ENCODE measurements at places on chromosomes 12 and 14.

GRCh38 chr12:51126297-51126696 is 42.9 kb upstream of the CSRNP2 start:
- H3K4me1 ChIP-seq: 0 out of 2 replicates have a peak, but pooled peaks cover 2% of the 10 kb centered on the region
- no peak for DNase-seq
- no peak overlapping the region for H3K4me3 ChIP-seq

GRCh38 chr12:97275728-97276590 is 186.6 kb upstream of the RMST start:
- H3K4me3 ChIP-seq: no peak overlapping the region
- H3K4me1 ChIP-seq: no peaks in the 10 kb centered on the region
- H3K27me3 ChIP-seq: no peaks in the 10 kb centered on the region
- no peak overlapping the region for H3K27ac ChIP-seq

DNA sequence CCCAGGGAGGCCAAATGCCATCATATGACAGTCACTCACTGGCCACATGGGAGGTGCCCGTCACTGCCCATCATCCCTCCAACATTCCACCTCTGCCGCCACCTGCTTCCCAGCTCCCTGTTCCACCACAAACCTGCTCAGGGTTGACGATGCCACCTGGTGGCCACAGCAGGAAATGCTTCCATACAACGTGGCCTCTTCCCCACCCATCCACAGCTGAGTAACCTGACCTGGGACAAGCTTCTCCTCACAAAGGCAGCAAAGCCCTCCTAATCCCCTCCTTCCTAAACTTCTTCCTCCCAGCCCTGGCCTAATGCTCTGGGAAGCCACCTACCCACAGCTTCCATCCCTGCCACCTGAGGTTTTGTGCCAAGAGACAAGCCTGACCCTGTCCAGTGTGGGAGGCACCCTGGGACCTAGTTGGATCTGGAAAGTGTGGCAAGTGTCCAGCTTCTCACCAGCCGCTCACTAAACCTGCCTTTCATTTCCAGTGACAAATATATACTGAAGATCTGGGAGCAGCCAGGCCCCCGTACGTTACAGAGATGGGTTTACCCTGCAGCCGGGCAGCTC is 4.3 kb downstream of the DEGS2 start:
- DNase-seq: no peak
- H3K27me3 ChIP-seq: no peaks in the 10 kb centered on the region
- H3K4me3 ChIP-seq: no peak overlapping the region
- H3K4me1 ChIP-seq: peaks cover 15% of the 10 kb centered on the region

DNA sequence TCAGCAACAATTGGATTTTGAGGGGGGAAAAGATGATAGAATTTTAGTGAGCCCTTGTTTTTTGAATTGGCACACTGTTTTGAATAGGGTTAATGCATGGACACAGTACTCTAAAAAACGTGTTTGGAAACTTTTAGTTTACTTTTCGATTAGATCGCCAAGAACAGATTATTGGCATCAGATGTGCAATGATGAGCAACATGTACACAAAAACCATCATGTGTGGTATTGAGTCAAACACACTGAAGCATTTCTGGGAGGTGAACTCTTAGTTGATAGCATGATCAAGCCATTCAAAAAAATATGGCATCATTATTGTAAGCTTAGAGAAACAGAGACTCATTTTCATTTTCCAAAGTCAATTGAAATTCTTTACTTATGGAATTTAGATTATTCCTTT is 329.2 kb downstream of the ADAMTS20 start:
- no peaks in the 10 kb centered on the region for H3K36me3 ChIP-seq
- no peaks in the 10 kb centered on the region for H3K4me1 ChIP-seq
- no peak overlapping the region for H3K27ac ChIP-seq
- no peak for DNase-seq
- no peaks in the 10 kb centered on the region for H3K27me3 ChIP-seq

GRCh38 chr12:97336900-97337751 is 125.5 kb upstream of the RMST start:
- DNase-seq: no peak
- H3K4me1 ChIP-seq: no peaks in the 10 kb centered on the region
- H3K4me3 ChIP-seq: no peak overlapping the region
- no peaks in the 10 kb centered on the region for H3K36me3 ChIP-seq
- H3K27me3 ChIP-seq: no peaks in the 10 kb centered on the region

- DNase-seq: no peak
- H3K4me3 ChIP-seq: no peak overlapping the region
- no peaks in the 10 kb centered on the region for H3K36me3 ChIP-seq
These were observed 11.7 kb upstream of the SERPINA6 start for GRCh38 chr14:94334872-94335271.

- H3K27ac ChIP-seq: no peak overlapping the region
- H3K4me1 ChIP-seq: no peaks in the 10 kb centered on the region
- DNase-seq: no peak
- H3K36me3 ChIP-seq: peaks cover 40% of the 10 kb centered on the region
- no peak overlapping the region for H3K4me3 ChIP-seq
These were observed 25.2 kb downstream of the SLC25A47 start for GRCh38 chr14:100348253-100348729.

DNA sequence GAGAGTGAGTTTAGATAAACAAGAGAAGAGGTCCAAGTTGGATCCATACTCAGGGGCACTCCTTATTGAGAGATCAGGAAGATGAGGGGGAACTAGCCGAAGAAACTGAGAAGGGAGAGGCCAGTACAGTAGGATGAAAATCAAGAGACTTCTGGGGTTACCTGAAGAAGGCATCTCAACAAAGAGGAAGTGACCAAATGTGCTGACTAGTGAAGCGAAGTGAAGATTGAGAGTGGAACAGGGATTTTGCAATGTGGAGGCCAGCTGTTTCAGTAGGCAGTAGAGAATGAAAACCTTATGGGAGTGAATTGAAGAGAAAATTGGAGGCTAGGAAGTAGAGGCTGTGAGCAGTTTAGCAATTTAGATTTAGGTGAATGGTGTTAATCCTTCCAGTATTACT is 153.0 kb downstream of the SYNE2 start:
- no peaks in the 10 kb centered on the region for H3K27me3 ChIP-seq
- no peak overlapping the region for H3K27ac ChIP-seq
- no peak for DNase-seq
- H3K4me3 ChIP-seq: no peak overlapping the region
- no peaks in the 10 kb centered on the region for H3K4me1 ChIP-seq
- peaks cover 12% of the 10 kb centered on the region for H3K36me3 ChIP-seq

- no peak overlapping the region for H3K27ac ChIP-seq
- H3K4me1 ChIP-seq: no peaks in the 10 kb centered on the region
- no peaks in the 10 kb centered on the region for H3K36me3 ChIP-seq
- DNase-seq: no peak
- H3K27me3 ChIP-seq: no peaks in the 10 kb centered on the region
- H3K4me3 ChIP-seq: no peak overlapping the region
These were observed 206.3 kb downstream of the ACSS3 start for GRCh38 chr12:81284137-81284536.

GRCh38 chr12:92854344-92854743 is 74.8 kb downstream of the EEA1 start:
- H3K27ac ChIP-seq: no peak overlapping the region
- H3K27me3 ChIP-seq: no peaks in the 10 kb centered on the region
- DNase-seq: no peak
- no peaks in the 10 kb centered on the region for H3K4me1 ChIP-seq

- no peak overlapping the region for H3K27ac ChIP-seq
- DNase-seq: no peak
- H3K4me1 ChIP-seq: no peaks in the 10 kb centered on the region
- no peaks in the 10 kb centered on the region for H3K36me3 ChIP-seq
- no peak overlapping the region for H3K4me3 ChIP-seq
These were observed 141.6 kb upstream of the CPSF6 start for GRCh38 chr12:69097619-69098368.

- no peaks in the 10 kb centered on the region for H3K27me3 ChIP-seq
- no peak overlapping the region for H3K27ac ChIP-seq
- H3K36me3 ChIP-seq: no peaks in the 10 kb centered on the region
These were observed 278.5 kb upstream of the PLEKHG7 start for GRCh38 chr12:92424338-92424737.

- no peak overlapping the region for H3K27ac ChIP-seq
- peaks cover 15% of the 10 kb centered on the region for H3K4me1 ChIP-seq
- no peak for DNase-seq
These were observed 4.9 kb downstream of the CFAP73 start for GRCh38 chr12:113154351-113154973.

GRCh38 chr14:71143381-71144290 is 236.4 kb downstream of the PCNX1 start:
- no peaks in the 10 kb centered on the region for H3K27me3 ChIP-seq
- H3K4me3 ChIP-seq: no peak overlapping the region
- H3K4me1 ChIP-seq: peaks cover 17% of the 10 kb centered on the region
- DNase-seq: no peak
- H3K36me3 ChIP-seq: no peaks in the 10 kb centered on the region
- H3K27ac ChIP-seq: no peak overlapping the region

DNA sequence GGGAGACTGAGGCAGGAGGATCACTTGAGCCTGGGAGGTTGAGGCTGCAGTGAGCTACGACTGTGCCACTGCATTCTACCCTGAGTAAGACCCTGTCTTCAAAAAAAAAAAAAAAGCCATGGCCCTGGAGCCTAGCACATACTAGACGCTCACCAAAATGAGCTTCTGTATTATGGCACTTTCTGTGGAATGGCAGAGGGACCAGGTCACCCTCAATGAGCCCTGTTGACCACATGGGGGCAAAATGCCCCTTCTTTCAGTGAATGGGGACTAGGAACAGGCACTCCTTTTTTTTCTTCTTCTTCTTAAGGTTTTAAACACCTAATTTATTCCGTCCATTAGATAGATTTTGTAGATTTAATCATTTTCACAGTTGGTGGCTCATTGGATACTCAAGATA is 50.5 kb downstream of the FAM222A start:
- no peak overlapping the region for H3K4me3 ChIP-seq
- no peak overlapping the region for H3K27ac ChIP-seq
- no peaks in the 10 kb centered on the region for H3K36me3 ChIP-seq
- DNase-seq: no peak
- no peaks in the 10 kb centered on the region for H3K27me3 ChIP-seq

DNA sequence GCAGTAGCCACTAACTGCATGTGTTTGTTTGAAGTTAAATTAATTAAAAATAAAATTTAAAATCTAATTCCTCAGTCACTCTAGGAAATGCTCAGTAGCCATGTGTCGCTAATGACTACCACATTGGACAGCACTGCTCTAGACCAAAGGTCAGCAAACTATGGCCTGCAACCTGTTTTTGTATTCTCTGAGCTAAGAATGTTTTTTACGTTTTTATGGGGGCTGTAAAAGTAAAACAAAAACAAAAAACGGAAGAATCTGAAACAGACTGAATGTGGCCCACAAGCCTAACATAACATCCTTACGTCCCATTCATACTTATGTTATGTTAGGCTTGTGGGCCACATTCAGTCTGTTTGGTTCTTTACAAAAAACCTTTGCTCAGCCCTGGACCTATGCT is 57.8 kb downstream of the LIN52 start:
- H3K27me3 ChIP-seq: no peaks in the 10 kb centered on the region
- H3K4me3 ChIP-seq: no peak overlapping the region
- H3K4me1 ChIP-seq: no peaks in the 10 kb centered on the region
- no peak for DNase-seq
- H3K36me3 ChIP-seq: no peaks in the 10 kb centered on the region

GRCh38 chr12:94832780-94833681 is 170.5 kb downstream of the NDUFA12 start:
- no peak for DNase-seq
- H3K27me3 ChIP-seq: no peaks in the 10 kb centered on the region
- H3K4me1 ChIP-seq: peaks cover 46% of the 10 kb centered on the region
- no peak overlapping the region for H3K4me3 ChIP-seq
- peak overlapping the region; percentile 94 for H3K27ac ChIP-seq

- no peaks in the 10 kb centered on the region for H3K27me3 ChIP-seq
- no peaks in the 10 kb centered on the region for H3K4me1 ChIP-seq
- H3K4me3 ChIP-seq: no peak overlapping the region
- no peak for DNase-seq
- no peaks in the 10 kb centered on the region for H3K36me3 ChIP-seq
These were observed 34.9 kb upstream of the AEBP2 start for GRCh38 chr12:19404242-19404880.

- no peaks in the 10 kb centered on the region for H3K36me3 ChIP-seq
- H3K27me3 ChIP-seq: no peaks in the 10 kb centered on the region
- DNase-seq: no peak
- H3K27ac ChIP-seq: no peak overlapping the region
- H3K4me3 ChIP-seq: no peak overlapping the region
- H3K4me1 ChIP-seq: no peaks in the 10 kb centered on the region
These were observed 203.1 kb upstream of the PPFIA2 start for GRCh38 chr12:81962126-81962856.

DNA sequence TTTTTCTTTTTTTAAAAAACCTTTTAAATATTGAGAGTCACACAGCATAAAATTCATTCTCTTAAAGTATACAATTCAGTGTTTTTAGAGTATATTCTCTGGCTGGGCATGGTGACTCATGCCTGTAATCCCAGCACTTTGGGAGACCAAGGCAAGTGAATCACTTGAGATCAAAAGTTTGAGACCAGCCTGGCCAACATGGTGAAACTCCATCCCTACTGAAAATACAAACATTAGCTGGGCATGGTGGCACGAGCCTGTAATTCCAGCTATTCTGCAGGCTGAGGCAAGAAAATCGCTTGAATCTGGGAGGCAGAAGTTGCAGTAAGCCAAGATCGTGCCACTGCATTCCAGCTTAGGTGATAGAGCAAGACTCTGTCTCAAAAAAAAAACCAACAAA is 68.4 kb upstream of the BCAT1 start:
- H3K27me3 ChIP-seq: no peaks in the 10 kb centered on the region
- DNase-seq: no peak
- no peak overlapping the region for H3K27ac ChIP-seq
- peaks cover 35% of the 10 kb centered on the region for H3K4me1 ChIP-seq

- H3K27me3 ChIP-seq: no peaks in the 10 kb centered on the region
- no peak for DNase-seq
- H3K36me3 ChIP-seq: no peaks in the 10 kb centered on the region
- H3K4me1 ChIP-seq: 0 out of 2 replicates have a peak, but pooled peaks cover 5% of the 10 kb centered on the region
These were observed 56.3 kb downstream of the SIX6 start for GRCh38 chr14:60565211-60565610.

DNA sequence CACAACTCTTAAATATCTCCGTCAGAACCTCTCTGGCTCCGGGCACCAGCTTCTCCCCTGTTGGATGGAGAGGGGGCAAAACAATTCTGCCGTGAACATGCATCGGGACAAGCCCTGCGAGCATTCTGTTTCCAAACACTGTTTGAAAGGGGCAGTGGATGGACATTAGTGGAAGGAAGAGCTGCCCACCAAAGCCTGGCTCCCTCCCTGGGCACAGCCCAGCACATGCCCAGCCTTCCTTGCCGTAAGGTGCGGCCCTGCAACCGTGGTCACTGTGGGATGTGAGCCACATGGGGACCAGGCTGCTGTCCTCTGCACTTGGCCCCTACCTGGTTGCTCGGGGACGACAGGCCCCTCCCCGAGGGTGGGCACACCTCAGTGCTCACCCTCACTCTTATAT is 54.0 kb downstream of the TRAFD1 start:
- H3K36me3 ChIP-seq: peaks cover 27% of the 10 kb centered on the region
- no peak for DNase-seq
- peaks cover 17% of the 10 kb centered on the region for H3K4me1 ChIP-seq
- H3K27ac ChIP-seq: no peak overlapping the region
- no peak overlapping the region for H3K4me3 ChIP-seq
- no peaks in the 10 kb centered on the region for H3K27me3 ChIP-seq
